NCI-H1930 (cell line): ENCODE measurements at places on chromosomes 2 and 18.

GRCh38 chr2:100042562-100042961, 99.8 kb downstream of the AFF3 start:
- DNase-seq = no peak

DNA sequence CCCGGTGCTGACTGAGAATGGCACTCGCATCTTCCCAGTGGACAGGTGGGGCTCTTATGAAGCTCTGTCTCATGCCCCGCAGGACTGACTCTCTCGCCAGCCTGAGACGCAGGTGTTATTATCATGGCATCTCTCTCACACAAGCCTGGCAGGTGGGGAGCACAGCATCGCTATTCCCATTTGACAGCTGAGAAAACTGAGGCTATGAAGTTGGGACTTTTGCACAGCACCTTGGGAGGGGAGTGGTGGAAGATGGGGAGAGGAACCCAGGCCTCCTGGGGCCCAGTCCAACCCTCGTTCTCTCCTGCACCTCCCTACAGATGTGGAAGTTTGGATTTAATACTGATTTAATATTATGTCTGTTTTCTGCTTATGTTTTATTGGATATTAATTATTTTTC, 9.0 kb upstream of the NTSR2 start:
- DNase-seq = no peak

DNA sequence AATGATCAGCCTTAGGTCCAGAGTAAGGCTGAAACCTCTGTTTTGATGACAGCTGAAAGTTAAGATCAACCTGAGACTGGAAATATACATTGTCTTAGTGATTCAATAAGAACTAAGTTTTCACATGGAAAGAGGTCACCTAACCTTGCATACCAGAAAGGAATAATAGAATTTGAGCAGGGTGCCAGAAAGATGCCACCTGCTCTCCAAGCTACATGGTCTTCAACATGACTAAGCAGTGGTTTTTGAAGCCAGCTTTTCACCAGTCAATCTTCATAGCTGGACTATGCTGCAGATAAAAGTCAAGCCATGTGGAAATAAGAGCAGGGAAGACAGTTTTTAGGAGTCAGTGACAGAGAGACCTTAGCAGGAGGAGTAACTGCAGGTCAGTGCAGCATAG, 589.4 kb upstream of the SYT4 start:
- DNase-seq = no peak

DNA sequence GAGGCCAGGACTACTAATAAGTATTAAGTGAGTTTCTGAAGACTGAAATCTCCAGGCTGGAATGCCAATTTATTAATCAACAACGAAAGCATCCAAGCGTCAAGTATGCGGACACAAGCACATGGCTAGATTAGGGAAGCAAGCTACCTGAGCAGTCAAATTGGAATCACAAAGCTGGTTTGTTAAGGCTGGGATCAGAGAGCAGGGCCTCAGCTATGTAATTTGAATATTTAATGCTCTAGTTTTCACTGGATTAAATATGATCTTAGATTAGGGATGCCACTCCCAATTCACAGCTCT, 5.7 kb downstream of the CCL20 start:
- DNase-seq = no peak

- no peak for DNase-seq
These were observed 157.9 kb downstream of the DYSF start for GRCh38 chr2:71611247-71611646.

DNA sequence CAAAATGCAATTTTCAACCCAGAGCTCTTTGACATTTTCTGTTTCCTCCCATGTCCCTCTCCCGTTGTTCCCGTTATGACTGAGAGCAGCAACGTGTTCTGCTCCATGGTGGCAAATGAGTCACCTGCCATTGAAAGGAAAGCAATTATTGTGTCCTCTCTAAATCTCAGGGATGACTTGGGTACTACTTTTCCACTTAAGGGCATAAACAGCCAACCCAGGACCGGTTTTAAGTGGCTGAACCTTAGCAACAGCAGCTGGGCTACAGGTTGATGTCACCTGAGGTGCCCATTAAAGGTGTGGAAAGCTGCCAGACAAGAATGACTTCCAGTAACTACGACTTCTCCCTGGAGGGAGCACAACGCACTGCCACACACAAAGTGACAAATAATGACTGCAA, 236.8 kb downstream of the NCKAP5 start:
- DNase-seq = no peak

DNA sequence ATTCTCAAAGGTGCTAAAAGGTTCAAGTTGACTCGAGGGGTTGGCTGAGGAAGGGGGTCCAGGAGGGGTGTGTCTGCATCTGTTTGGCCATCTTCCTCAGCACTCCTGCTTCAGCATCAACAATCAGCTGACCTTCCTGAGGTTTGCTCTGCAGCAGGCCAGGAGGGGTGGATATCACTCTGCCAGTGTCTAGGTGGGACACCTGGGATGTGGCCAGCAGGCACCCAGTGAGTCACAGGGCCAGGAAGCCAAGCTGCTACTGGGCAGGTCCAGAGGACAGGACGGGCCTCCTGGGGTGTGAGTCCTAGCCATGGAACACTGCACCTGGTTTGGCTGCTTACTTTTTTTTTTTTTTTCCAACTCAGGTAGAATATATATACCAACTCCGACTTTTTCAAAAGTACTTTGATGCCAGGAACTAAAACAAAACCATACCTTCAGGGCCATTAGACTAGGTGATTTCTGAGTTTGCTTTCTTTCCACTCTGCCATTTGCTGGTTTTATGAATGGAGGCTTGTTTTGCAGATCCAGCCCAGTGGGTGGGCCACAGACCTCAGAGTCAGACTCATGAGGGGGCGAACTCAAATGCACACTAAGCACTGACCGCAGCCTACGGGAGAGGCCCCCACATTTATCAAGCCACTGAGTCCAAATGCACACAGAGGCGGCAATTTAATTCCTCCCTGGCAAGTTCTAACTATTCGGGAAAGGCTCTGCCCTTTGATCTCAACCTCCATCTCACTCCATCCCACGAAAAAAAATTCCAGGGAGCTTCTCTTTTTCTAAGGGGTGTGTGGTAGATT, 76.0 kb downstream of the UXS1 start:
- no peak for DNase-seq

DNA sequence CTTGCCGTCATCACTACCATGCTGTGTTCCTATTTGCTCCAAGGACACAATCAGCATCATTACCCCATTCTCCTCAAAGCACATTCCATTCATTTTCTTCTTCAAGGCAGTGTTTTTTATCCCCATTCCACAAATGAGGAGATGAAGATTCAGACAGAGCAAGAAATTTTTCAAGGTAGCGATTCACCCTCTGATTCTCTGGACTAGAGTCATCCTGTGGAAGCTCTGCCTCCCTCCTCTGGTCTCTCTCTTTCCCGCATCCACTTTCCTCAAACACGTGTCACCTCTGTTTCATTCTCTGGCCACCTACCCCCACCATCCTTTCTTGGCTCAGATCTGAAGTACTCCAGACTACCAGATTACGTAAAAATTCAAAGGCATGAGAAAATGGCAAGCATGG, 297.9 kb downstream of the SOX11 start:
- no peak for DNase-seq

DNA sequence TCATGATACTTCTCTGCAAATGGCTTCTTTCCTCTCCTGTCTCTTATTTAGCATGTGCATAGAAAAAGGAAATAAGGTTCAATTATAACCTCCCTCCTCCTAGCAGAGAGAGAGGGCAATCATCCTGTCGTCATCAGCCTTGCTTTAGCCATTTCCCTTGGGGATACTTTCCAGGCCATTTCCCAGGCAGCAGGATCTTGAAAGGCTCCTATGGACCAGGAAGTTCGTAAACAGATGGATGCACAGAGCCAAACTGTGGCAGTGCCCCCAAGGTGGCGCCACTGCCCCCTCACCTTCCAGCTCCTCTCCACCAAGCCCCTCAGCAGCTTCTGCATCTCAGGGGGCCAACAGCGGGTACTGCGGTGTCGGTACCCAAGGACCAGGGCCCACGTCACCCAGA, 157.4 kb downstream of the DTNA start:
- peak; percentile 50 for DNase-seq

- DNase-seq = peak; percentile 24
These were observed 840.4 kb downstream of the CPS1 start for GRCh38 chr2:211396815-211397214.

- DNase-seq = no peak
These were observed 56.3 kb downstream of the DNMT3A start for GRCh38 chr2:25285265-25286024.

DNA sequence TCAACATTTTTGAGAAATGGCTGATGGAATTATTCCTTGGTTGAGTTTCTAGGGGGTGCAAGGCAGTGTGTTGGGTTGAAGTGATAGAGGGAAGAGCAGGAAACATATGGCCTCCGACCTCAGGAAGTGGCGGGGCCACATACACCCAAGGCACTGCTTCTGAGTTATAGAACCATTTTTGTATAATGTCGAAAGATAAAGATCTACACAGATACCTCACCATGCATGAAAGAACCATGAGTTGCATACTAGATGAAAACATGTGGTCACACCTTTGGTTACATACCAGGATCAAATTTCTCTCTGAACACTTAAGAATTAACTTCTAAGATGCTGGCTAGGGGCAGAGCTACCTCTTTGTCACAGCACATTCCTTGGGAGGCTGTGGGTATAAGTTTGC, 23.2 kb downstream of the LAMA3 start:
- no peak for DNase-seq

DNA sequence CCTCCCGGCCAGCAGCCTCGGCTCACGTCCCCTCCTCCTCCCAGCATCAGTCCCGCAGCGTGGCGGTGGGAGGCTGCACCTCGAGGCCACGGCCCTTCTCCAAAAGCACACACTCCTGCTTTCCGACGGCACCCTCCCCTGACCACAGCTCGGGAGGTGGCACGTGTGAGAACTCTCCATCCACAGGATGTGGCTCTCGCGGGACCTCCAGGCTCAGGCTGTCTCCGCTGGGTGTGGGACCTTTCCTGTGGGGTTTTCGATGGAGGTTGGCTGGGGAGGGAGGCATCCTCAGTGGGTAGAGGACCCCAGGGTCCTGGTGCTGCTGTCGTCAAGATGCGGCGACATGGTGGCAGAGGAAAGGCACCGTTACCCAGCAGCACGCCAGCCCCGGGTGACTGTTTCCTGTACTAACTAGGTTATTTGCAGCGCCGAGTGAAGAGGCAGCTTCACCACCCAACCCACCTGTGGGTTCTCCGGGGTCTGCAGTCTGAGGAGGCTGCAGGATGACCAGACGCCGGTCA, 42.8 kb upstream of the KCNG2 start:
- no peak for DNase-seq

- no peak for DNase-seq
These were observed 279.0 kb upstream of the NRP2 start for GRCh38 chr2:205403244-205403825.

DNA sequence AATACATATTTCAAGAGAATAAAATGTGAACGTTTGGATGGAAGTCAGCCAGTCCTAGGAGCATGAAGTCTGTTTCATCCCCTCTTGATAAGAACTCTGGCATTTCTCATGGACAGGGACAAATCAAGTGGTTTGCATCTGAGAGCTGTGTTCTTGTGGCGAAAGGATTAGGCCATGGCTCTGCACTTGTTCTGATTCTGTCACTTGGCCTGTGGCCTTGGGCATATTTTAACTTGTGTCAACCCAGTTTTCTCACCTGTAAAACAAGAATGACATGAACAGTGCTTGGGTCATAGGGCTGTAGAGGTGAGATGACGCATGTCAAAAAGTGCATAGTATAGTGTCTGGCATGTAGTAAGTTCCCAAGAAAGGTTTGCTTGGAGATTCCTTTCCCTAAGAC, 125.8 kb downstream of the MGAT5 start:
- no peak for DNase-seq

DNA sequence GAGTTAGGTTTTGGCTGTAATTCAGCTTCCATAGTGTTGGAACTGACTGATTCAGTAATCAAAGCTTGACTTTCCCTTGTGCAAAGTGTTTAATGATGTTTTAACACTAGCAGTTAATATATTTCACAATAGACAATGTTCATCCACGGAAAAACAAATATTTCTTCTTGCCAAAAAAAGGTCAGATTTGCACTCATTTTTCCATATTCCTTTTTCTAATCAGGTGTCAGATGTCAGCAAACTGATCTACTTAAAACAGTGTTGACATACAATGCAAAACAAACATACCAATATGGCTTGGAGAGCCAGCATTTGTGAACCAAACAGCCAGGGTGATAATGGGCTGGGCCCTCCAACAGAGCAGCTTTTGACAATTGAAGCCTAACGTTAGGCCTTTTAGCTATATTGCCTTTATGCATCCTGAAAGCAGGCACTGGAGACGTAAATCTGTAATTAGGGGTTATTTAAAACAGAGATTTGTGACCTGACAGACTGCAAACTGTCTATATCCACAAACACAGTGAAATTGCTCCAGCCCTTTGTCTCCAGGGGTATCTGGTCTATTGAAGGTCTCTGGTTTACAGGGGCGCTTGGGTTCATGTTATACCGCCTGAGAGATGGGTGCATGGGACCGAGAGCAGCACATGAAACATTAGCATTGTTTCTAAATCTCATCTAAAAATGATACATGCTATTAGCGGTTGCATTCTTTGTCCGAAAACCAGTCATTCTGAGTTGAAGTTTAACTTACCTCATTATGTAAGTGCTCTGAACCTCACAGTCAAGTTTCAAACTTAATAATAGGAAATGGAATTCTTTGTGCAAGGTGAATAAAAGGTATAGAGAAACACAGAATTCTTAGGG, 7.1 kb upstream of the CDCA7 start:
- peak; percentile 94 for DNase-seq

DNA sequence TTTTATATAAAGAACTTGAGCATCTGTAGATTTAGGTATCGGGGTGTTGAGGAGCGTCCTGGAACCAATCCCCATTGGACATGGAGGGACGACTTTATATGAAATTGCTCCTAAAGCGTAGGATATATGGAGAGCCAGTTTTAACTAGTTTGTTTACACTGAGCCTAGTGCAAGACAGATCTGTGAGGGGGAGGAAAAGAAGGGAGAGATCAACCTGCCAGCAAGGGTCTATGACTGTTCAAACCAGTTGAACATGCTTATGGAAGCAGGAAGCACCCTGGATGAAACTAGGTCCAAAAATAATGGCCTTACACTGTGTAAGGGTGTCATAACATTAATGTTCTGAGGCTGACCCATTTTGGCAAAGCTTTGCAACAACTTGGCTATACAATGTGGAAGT, 34.0 kb upstream of the SLC40A1 start:
- no peak for DNase-seq

DNA sequence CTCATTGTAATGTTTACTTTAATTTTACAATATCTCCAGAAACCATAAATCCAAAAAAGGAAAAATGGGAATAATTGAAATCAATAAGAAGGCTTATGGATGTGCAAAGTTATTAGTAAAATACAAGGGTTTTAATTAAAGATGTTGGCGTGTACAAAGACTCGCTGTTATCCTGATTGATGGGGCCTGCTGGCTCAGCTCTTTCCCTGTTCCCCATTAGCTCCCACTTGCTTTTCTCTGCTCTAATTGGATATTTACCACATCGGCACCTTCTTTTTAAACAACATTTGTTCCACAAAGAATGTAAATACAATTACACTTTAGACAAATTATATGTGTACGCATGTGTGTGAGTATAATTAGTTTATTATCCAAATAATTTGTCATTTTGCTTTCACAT, 796.6 kb downstream of the ERBB4 start:
- peak; percentile 38 for DNase-seq

- no peak for DNase-seq
These were observed 175.2 kb upstream of the CCDC150 start for GRCh38 chr2:196464311-196464710.

- DNase-seq = no peak
These were observed 3.0 kb downstream of the ARMC9 start for GRCh38 chr2:231201475-231201814.
